ENCODE measurements at places on chromosomes 12 and 14.
A peak's percentile ranks its signal among the peaks of the same experiment; 100 is the strongest.

DNA sequence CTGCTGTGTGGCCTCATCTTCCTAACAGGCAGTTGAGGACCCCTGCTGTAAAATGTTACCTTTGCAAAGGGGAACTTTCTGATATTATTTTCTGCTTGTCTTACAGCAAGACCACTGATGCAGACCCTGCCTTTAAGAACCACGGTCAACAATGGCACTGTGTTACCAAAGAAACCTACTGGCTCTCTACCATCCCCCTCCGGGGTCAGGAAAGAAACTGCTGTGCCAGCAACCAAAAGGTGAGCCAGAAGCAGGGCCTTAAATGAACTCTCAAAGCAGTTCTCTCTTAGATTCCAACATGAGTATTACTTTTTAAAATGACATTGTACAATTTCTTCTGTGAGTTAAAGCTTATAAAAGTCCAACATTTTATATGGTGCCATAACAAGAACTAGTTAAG, 72.2 kb downstream of the EML1 start:
- DNase-seq, result no peak

DNA sequence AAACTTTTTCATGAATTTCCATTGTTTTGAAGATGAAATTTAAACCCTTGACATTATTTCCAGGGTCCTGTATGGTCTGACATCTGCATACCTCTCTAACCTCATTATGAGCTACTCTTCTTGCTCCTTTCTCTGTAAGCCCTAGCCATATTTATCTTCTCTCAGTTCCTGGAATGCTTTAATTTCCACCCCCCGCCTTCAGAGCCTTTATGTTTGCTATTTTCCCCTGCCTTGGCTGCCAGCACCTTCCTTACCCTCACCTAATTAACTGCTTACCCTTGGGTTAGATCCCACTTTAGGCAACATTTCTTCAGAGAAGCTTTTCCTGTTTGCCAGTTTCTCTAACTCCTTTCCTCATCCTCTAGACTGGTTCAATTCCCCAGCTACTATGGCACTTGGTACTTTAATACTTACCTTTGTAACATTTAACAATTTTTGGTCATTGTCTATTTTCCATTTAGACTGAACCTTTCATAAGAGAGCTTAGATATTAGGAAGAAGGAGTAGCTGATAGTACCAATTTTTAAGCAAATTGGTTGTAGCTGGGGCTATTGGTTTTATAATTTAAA, 6.0 kb downstream of the STYX start:
- DNase-seq, result no peak

DNA sequence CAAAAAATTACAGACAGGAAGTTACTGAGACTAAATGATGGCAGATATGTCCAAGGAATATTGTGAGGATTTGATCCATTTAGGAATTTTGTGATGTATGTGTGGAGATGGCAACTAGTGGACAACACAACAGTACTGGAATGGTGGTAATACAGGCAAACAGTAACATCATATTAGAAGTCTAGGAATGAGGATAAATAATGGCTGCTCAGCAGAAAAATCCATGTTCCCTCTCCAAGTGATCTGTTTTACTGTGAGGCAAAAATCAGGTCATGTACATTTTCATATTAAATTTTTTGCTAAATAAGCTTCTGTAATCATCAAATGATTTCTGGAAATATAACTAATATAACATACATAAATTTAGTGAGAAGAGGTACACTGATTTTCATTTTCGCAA, 108.4 kb downstream of the MED13L start:
- no peak for DNase-seq

- no peak for DNase-seq
Observed at GRCh38 chr12:40511341-40511740, 180.9 kb upstream of the CNTN1 start.

DNA sequence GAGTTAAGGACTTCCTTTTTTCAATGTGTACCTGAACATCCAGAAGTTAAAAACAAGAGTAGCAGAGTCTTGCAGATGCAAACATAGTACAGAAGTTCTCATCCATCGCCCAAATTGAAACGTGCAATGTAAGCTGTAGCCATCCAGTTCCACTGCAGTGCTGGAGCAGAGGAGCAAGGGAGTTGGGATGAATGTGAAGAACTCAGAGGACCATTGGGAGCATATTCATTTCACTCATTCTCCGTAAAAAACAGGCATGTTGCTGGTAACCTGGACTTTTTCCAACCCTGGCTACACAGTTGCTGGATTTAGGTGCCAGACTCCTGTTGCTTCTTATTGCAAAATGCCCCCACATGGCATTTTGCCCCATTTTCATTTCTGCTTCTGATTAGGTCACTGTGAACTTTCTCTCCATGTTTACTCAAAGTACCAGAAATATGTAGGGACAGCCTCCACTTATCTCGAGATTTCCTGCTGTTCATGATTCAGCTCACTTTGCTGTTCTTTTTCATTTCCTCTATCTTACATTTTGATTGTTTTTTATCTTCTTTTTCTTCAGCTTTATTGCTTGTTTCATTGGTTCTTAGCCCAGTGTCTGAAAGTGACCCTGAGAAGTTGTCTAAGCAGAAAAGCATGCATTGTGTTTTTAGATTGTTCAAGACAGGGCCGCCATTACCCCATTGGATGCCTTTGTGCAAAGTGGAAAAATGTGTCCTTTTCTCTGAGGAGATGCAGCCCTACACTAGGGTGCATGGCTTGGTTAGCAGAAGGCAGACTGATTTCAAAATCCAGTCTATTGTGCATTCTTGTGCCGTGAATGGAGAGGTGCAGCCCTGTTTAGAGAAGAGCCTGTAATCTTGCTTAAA, 109.0 kb upstream of the AMIGO2 start:
- peak; percentile 84 for DNase-seq

DNA sequence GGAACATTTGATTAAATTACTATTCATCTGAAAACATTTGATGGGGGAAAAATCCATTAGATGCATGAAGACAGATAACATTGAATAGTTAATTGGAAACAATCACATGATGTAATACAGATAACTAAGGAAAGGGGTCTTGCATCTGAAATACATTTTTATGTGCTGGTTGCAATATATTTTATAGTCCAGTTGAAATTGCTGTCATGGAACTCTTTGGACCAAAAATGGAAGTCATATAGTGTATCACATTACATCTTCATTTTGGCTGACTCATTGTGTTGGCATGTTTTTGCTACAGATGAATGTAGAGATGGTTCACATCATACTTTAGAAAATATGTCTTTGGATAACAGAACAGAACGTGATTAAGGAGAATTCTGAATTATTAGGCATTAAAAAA, 43.0 kb upstream of the GNPNAT1 start:
- DNase-seq, result no peak

- DNase-seq, result no peak
Observed at GRCh38 chr14:105102893-105103292, 37.7 kb upstream of the GPR132 start.

- no peak for DNase-seq
Observed at GRCh38 chr14:56324454-56324853, 206.2 kb downstream of the PELI2 start.

- DNase-seq, result peak; percentile 51
Observed at GRCh38 chr14:103141117-103141796, 18.0 kb downstream of the TNFAIP2 start.

- DNase-seq, result no peak
Observed at GRCh38 chr12:112025808-112026375, 12.7 kb downstream of the ERP29 start.

GRCh38 chr14:24095271-24096068, 1.4 kb downstream of the PCK2 start:
- DNase-seq, result no peak

DNA sequence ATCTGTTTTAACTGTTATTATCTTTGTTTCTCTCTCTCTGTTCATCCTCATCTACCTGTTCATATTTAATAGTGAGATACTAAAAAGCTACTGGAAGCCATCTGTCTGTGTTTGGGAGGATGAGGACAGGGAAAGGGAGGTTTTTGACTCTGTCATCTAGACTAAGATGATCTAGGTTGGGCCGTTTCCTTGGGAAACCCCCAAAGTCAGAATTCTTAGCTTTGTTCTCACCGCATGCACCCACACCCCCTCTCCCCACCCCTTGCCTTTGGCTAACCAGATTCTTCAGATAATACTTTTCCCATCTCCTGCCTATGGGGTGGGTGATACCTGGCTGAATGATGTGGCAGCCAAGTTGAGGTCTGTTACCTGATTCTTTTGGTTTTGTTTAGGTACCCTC, 73.0 kb downstream of the PRICKLE1 start:
- DNase-seq, result no peak

- no peak for DNase-seq
Observed at GRCh38 chr14:53620317-53620716, 336.3 kb downstream of the BMP4 start.

DNA sequence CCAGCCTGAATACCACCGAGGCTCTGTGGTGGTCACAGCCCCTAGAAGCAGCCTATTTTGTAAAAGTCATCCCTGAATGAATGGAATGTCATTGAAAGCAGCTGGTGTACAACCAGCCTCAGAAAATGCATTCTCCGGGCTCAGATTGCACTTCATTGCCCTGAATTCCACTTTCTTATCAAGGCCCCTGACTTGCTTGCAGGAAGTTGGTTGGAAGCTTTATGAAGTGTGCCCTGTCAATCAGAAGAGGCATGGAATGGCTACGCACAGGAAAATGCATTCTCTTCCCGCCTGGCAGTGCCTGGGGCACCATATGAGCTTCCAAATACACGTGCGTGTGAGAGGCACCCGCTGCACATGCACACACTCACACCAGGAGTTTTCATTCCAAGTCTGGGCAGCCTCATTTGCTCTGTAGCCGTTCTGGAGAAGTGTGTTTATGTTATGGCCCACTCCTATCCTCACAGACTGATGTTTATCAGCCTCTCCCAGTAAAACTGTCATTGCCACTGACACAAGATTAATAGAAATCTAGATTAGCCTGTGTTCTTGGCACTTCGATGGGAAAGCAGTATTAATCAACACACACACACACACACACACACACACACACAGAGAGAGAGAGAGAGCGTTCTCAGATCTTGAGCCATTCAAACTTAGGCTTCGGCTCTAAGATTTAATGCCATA, 63.9 kb downstream of the NUAK1 start:
- no peak for DNase-seq

- DNase-seq, result no peak
Observed at GRCh38 chr14:33909380-33910084, 41.3 kb downstream of the EGLN3 start.

- no peak for DNase-seq
Observed at GRCh38 chr12:27747111-27747820, 32.8 kb upstream of the KLHL42 start.

DNA sequence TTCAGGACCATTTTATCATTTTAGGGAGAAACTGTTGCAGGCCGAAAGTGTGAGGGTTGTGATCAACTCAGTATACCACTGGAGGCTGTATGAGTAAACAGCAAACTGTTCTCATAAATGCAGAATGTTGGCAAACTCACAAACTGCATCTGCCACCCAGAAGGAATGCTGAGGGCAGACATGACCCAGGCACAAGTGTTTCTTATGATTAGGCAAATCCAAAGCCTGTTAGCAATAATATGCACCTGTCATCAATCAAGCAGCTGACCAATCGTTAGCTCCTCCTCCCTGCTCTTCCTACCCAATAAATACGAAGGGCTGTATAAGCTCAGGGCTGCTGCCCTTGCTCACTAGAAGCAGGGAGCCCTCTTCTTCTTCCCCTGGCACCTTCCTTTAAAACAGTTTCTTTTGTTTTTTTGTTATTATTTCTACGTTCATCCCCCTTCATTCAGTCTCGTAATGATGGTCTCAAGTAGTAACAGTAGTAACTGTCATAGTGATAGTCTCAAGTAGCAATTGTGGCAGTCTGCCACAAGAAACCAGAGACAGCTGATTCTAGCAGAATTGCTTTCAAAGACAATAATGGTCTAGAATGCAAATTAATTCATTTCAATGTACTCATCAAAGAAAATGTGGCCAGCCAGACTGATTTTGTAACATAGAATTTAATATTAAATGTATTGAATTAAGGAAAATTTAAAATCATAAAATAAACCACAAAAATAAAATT, 15.2 kb upstream of the CCDC175 start:
- DNase-seq, result no peak

GRCh38 chr12:101165319-101165718, 44.7 kb downstream of the SLC5A8 start:
- no peak for DNase-seq

DNA sequence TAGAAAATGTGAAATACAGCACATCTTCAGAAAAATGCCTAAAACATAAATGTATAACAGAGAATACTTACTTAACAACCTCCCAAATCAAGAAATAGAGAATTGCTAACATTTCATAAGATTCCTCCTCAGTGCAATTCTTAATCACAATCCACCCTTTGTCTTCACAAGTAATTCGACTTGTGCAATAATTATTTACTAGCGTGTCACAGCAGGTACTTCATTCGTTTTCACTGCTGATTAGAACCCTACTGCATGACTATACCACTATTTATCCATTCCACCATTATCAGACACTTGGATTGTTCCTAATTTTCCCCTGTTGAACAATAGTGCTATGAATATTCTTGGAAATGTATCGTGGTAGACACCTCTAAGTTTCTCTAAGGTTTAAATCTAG, 64.9 kb upstream of the BBS10 start:
- DNase-seq, result no peak

GRCh38 chr14:52219488-52220084, 47.9 kb upstream of the PTGDR start:
- DNase-seq, result no peak
